Right lung (tissue), 10 donors: ENCODE measurements at places on chromosomes 12 and 14. TPM values are rescaled to one million over a fixed set of nuclear protein-coding genes. Genes with fewer than 3 reads are reported as not detected.

Gene IL23A
- polyA plus RNA-seq = 0.75 TPM

Gene CDKL1
- 11.6 TPM for polyA plus RNA-seq

Gene DYNLL1
- 344 TPM for polyA plus RNA-seq

Gene CCDC196
- 0.12 TPM for polyA plus RNA-seq

Gene HECTD1
- polyA plus RNA-seq = 144 TPM

Gene RFC5
- 31.3 TPM for polyA plus RNA-seq

Gene DPPA3
- not detected for polyA plus RNA-seq

Gene DHRS2
- 0.47 TPM for polyA plus RNA-seq

Gene SPIC
- polyA plus RNA-seq = not detected

Gene POTEG
- 0.12 TPM for polyA plus RNA-seq

Gene IKBIP
- polyA plus RNA-seq = 34.3 TPM

Gene NPFF
- polyA plus RNA-seq = not detected

Gene RBP5
- 11.8 TPM for polyA plus RNA-seq

Gene CRIP2
- polyA plus RNA-seq = 174 TPM

Gene KIF26A
- polyA plus RNA-seq = 12.2 TPM

Gene KCNK10
- 0.18 TPM for polyA plus RNA-seq

Gene TSPAN19
- polyA plus RNA-seq = 0.38 TPM

Gene LGR5
- polyA plus RNA-seq = 5.1 TPM

Gene USP44
- 4.7 TPM for polyA plus RNA-seq

Gene LPAR5
- 1.3 TPM for polyA plus RNA-seq

Gene PLD4
- 4.1 TPM for polyA plus RNA-seq

Gene AGAP2
- polyA plus RNA-seq = 1.1 TPM

Gene ERGIC2
- polyA plus RNA-seq = 75.1 TPM

Gene NTS
- polyA plus RNA-seq = 5.6 TPM

Gene TMBIM4
- polyA plus RNA-seq = 128 TPM

Gene CLMN
- polyA plus RNA-seq = 7.8 TPM

Gene PTPN21
- 24.4 TPM for polyA plus RNA-seq

Gene PDE3A
- 4.5 TPM for polyA plus RNA-seq

Gene MDGA2
- polyA plus RNA-seq = 0.18 TPM

Gene SELPLG
- 3.3 TPM for polyA plus RNA-seq

Gene TSPAN11
- 14.7 TPM for polyA plus RNA-seq

Gene KIF5A
- 6.1 TPM for polyA plus RNA-seq

Gene METTL1
- polyA plus RNA-seq = 28.2 TPM

Gene TPPP2
- polyA plus RNA-seq = 0.12 TPM

Gene CLEC4D
- 0.39 TPM for polyA plus RNA-seq

Gene CPM
- polyA plus RNA-seq = 241 TPM

Gene LAG3
- polyA plus RNA-seq = 2.9 TPM

Gene TAS2R50
- not detected for polyA plus RNA-seq

Gene GPRC5D
- polyA plus RNA-seq = 0.85 TPM

Gene IL31
- not detected for polyA plus RNA-seq

Gene KNTC1
- polyA plus RNA-seq = 40.7 TPM

Gene RALGAPA1
- 32.6 TPM for polyA plus RNA-seq

Gene SIRT4
- polyA plus RNA-seq = 2.5 TPM

Gene RIN3
- 12.3 TPM for polyA plus RNA-seq

Gene NEUROD4
- polyA plus RNA-seq = 0.09 TPM

Gene KLRC4
- 0.36 TPM for polyA plus RNA-seq

Gene SOX5
- polyA plus RNA-seq = 42.1 TPM

Gene GPR132
- polyA plus RNA-seq = 0.99 TPM

Gene PNMA1
- polyA plus RNA-seq = 53.1 TPM

Gene RPGRIP1
- 0.93 TPM for polyA plus RNA-seq

Gene CIT
- polyA plus RNA-seq = 21.8 TPM

Gene RHEBL1
- polyA plus RNA-seq = 2.3 TPM

Gene GARIN6
- polyA plus RNA-seq = not detected

Gene DEPDC4
- 10.6 TPM for polyA plus RNA-seq

Gene OR4E2
- polyA plus RNA-seq = not detected
